ENCODE measurements at places on chromosomes 12 and 14. TPM values are rescaled to one million over a fixed set of nuclear protein-coding genes. Genes with fewer than 3 reads are reported as not detected.

EIF2S3B gene
- total RNA-seq: 17.1 TPM

WNT1 gene
- not detected for total RNA-seq

KRT83 gene
- total RNA-seq: 0.05 TPM

ADCY4 gene
- total RNA-seq: 0.05 TPM

TMEM52B gene
- 3.4 TPM for total RNA-seq

CLEC6A gene
- total RNA-seq: not detected

SLC2A3 gene
- total RNA-seq: 16.3 TPM

PTCSC3 gene
- not detected for total RNA-seq

SERPINA5 gene
- not detected for total RNA-seq

TESPA1 gene
- total RNA-seq: not detected

RDH12 gene
- total RNA-seq: 0.17 TPM

CBLN3 gene
- not detected for total RNA-seq

FAM186B gene
- 0.05 TPM for total RNA-seq

CD163 gene
- total RNA-seq: not detected

DENND5B gene
- total RNA-seq: 19.8 TPM

CEP170B gene
- total RNA-seq: 11.2 TPM

USP5 gene
- total RNA-seq: 104 TPM

CCDC197 gene
- not detected for total RNA-seq

TEX52 gene
- not detected for total RNA-seq

TDRD9 gene
- total RNA-seq: not detected

KRT78 gene
- not detected for total RNA-seq

ADAM20 gene
- total RNA-seq: 0.14 TPM

FIGNL2 gene
- total RNA-seq: 0.29 TPM

NPFF gene
- total RNA-seq: not detected

ANKS1B gene
- total RNA-seq: 0.55 TPM

PPP1R1A gene
- total RNA-seq: not detected

FBXW8 gene
- 16.8 TPM for total RNA-seq

SLC17A8 gene
- not detected for total RNA-seq

B4GALNT3 gene
- 2.5 TPM for total RNA-seq

TAS2R8 gene
- not detected for total RNA-seq

C12orf54 gene
- not detected for total RNA-seq

TRIAP1 gene
- total RNA-seq: 73.1 TPM

HOXC5 gene
- 0.57 TPM for total RNA-seq

TTC6 gene
- 1.5 TPM for total RNA-seq

MYO1H gene
- total RNA-seq: not detected

C12orf60 gene
- 1.0 TPM for total RNA-seq

PLEKHD1 gene
- not detected for total RNA-seq

SLC2A13 gene
- 4.0 TPM for total RNA-seq

SCNN1A gene
- 2.9 TPM for total RNA-seq

ITPK1 gene
- 9.2 TPM for total RNA-seq

All from A172 (cell line).